ENCODE measurements at places on chromosomes 1 and 21.

DNA sequence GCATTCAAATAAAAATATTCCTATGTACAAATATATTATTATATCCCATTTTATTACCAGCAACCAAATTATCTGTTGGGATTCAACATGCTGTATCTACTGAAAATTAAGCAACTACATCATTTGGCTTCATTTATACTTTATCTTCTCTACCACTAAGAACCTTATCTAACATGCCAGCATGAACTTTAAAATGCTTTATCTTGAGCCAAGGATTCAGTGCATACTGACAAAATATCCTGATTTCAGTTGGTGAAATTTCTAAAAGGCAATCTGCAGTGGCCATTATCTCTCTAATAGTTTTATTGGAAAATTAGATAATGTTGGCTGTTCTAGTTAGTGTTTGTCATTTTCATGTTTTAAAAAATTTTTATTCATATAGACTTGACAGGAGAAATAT is 1149.9 kb downstream of the KCNT2 start:
- DNase-seq: no peak

- no peak for DNase-seq
Observed at GRCh38 chr1:234617131-234617985, 7.4 kb upstream of the IRF2BP2 start.

- no peak for DNase-seq
Observed at GRCh38 chr1:203518541-203518940, 24.6 kb downstream of the OPTC start.

DNA sequence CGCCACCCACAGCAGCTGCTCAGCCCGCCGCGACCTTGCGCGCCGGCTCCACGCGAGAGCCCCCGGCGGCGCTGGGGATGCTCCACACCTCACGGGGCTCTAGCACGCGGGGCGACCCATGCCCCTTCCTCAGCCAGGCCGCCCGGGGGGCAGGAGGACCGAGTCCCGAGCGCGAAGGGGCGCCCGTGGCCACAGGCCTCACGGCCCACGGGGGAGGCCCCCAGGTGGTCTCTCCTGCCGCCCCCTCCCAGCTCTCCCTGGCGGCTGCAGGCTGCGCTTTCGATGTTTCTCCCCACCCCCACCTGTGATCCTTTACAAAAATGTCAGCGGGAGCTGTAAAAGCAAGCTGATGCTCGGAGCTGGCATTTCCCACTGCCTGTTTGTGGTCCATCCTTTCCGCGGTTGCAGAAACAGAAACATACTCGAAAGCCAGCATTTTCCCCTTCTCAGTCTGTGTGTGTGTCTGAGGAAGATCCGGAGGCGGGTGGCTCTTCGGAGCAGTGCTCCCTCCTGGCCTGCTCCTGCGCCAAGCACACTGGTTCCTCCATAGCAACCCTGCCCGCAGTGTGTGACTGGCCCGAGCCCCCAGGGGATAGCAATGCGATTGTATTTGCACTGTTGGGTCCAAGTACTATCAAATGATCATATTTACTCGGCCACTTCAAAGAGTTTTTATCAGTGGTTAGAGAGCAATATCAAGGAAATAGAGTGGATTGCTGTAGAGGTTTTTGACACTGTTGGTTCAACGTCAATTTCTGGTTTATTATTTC is 2.1 kb downstream of the KIF26B start:
- no peak for DNase-seq

- no peak for DNase-seq
Observed at GRCh38 chr1:159800177-159800930, 1.8 kb upstream of the FCRL6 start.

DNA sequence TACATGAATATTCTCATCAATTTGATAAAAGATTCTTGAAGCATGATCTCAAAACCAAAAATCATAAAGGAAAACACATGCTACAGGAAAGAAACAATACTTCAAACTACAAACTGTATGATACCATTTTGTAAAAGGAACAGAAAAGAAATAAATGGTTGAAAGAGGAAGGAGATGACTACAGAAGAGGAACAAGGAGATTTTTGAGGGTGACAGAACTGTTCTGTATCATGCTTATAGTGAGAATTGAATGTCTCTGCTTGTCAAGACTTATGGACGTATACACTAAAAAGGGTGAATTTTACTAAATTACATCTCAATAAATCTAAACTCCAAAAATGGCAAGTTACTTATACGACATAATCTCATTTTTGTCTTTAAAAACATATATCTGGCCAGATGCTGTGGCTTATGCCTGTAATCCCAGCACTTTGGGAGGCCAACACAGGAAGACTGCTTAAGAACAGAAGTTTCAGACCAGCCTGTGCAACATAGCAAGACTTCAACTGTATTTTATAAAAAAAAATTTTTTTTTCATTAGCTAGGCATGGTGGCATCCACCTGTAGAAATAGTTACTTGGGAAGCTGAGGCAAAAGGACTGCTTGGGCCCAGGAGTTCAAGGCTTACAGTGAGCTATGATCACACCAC is 125.4 kb downstream of the EIF4G3 start:
- DNase-seq: no peak
